Hair follicle dermal papilla cell (primary cell): ENCODE measurements at places on chromosomes 2 and 18. TPM values are rescaled to one million over a fixed set of nuclear protein-coding genes. Genes with fewer than 3 reads are reported as not detected.

The LONRF2 gene
- total RNA-seq, result not detected in 2 replicates

The DSC2 gene
- total RNA-seq, result 0.12 and 0.32 TPM in 2 replicates

The FAM237A gene
- total RNA-seq, result not detected in 2 replicates

The SMCHD1 gene
- total RNA-seq, result 34.9 and 61.2 TPM in 2 replicates

The RAX gene
- total RNA-seq, result not detected in 2 replicates

The GAL3ST2 gene
- not detected in 2 replicates for total RNA-seq

The LHCGR gene
- total RNA-seq, result not detected in 2 replicates

The SNTG2 gene
- total RNA-seq, result not detected in 2 replicates

The PIEZO2 gene
- total RNA-seq, result 49.3 and 57.1 TPM in 2 replicates

The COL4A3 gene
- 0.12 TPM in 1 of 2 replicates, not detected in the other for total RNA-seq

The NAT8 gene
- total RNA-seq, result not detected in 2 replicates

The CD8B gene
- not detected in 2 replicates for total RNA-seq

The CAPN14 gene
- total RNA-seq, result 0.12 and 0.32 TPM in 2 replicates
